BJ (cell line): ENCODE measurements at places on chromosomes 13 and 19.

DNA sequence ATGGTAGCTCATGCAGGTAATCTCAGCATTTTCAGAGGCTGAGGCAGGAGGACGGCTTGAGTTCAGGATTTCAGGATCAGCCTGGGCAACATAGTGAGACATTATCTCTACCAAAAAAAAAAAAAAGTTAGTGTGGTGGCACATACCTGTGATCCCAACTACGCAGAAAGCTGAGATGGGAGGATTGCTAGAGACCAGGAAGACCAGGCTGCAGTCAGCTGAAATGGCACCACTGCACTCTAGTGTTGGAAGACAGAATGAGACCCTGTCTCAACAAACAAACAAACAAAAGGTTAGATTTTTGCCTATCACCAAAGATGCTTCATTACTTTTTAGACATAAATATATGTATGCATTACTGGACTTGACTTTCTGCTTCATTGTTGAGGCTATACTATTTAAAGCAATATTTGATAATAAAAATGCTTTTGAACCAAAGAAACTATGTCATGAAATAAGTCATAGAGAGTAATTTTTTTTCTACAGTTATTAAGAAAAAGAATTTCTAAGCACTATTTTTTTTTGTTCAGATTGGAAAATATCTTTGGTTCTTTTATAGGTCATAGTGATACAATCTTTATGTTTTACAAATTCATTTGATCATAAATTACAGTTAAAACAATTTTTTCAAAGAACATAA is 1180.1 kb upstream of the ATXN8OS start:
- DNase-seq: no peak

- DNase-seq: no peak
Observed at GRCh38 chr13:52394586-52394985, 11.4 kb downstream of the THSD1 start.

DNA sequence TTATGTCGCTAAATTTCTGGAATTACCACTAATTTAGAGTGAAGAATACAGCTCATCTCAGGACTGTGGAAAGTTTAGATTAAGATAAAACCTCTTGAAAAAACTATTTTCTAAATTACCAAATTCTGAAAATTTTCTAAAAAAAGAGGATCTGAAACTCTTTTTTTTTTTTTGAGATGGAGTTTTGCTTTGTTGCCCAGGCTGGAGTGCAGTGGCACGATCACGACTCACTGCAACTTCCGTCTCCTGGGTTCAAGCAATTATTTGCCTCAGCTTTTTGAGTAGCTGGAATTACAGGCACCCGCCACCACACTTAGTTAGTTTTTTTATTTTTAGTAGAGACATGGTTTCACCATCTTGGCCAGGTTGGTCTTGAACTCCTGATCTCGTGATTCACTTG is 16.6 kb upstream of the ZNF253 start:
- DNase-seq: no peak

DNA sequence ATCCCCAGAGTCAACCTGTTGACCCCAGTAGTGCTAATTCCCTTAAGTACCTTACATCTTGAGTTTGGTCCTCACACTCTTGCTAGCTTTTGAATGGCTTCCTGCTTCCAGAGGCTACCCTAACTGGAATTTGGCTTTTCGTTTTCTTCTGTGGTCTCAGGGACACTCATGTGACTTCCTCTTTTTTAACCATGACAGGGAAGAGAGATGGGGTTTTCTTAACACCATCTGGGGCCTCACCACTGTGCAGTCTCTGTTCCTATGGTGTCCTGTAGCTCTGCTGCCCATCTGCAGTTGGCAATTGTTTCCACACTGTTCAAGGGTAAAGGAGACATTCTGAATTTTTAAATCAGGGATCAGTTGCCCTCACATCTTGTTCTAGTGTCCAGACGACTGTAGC is 66.7 kb downstream of the SLC10A2 start:
- DNase-seq: no peak

- no peak for DNase-seq
Observed at GRCh38 chr13:30422054-30422839, at the start of gene UBE2L5. Gene UBE2L5, plus strand, starts transcription at chr13:30422493. Its CDS starts 5,498 bp downstream, at chr13:30427991.

DNA sequence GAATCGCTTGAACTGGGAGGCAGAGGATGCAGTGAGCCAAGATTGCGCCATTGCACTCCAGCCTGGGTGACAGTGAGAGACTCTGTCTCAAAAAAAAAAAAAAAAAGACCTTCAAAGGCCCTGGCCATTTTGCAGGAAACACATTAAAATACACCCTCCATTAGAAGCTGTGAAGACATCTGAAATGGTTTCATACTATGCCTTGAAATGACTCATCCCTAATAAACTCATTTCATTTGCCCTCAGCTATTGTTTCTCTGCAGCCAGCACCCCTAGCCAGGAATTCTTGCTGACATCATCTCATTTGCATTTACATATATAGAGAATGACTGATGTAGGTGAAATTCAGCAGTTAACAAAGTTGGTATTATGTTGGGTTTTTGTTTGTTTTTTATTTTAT is 8.7 kb downstream of the EML2 start:
- DNase-seq: peak; percentile 91

GRCh38 chr13:42328672-42329071 is 56.7 kb downstream of the AKAP11 start:
- DNase-seq: no peak

DNA sequence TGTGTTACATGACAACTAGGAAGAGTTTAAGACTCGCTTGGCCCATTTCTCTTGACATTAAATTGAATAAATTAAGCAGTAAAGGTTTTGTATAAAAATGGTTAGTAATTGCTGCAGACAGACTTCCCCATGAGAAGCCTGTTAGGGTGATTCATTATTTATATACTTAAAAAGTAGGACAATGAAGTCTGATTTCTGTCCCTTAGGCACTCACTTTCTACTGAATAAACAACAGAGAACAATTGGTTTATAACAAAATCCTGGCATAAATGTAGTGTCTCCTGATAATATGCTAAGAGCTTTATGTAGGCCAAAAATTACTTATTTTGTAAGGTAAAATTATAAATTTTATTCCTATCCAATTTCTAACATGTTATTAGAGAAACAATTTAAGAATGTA is 2138.5 kb upstream of the PCDH20 start:
- DNase-seq: no peak

DNA sequence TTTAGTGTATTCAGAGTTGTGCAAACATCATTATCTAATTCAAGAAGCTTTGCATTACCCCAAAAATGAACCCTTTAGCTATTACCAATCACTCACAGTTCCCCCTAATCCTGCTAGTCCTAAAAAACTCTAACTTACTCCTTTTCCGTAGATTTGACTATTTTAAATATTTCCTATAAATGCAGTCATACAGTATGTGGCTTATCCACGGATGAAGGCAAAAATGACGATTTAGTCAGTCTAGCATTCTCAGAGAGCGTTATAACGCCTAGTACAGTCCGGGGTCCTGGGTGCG is 587 bp upstream of the ZNF383 start:
- no peak for DNase-seq

DNA sequence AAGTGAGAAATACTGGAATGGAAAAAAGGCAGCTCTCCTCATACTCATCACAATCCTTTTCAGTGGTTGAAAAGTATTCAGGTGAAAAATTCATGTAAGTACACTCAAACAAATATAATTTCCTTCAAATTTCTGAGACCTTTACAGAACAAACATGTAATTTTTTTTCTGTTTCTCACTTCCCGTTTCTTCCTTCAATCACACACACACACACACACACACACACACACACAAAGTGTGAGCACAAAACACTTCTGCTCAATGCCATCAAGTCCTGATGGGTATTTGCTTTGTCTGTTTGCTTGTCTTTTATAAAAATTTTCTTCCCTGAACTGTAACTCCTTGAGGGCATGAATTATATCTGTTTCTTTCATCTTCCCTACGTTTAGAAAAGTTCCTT is 110.6 kb downstream of the LIG4 start:
- no peak for DNase-seq

DNA sequence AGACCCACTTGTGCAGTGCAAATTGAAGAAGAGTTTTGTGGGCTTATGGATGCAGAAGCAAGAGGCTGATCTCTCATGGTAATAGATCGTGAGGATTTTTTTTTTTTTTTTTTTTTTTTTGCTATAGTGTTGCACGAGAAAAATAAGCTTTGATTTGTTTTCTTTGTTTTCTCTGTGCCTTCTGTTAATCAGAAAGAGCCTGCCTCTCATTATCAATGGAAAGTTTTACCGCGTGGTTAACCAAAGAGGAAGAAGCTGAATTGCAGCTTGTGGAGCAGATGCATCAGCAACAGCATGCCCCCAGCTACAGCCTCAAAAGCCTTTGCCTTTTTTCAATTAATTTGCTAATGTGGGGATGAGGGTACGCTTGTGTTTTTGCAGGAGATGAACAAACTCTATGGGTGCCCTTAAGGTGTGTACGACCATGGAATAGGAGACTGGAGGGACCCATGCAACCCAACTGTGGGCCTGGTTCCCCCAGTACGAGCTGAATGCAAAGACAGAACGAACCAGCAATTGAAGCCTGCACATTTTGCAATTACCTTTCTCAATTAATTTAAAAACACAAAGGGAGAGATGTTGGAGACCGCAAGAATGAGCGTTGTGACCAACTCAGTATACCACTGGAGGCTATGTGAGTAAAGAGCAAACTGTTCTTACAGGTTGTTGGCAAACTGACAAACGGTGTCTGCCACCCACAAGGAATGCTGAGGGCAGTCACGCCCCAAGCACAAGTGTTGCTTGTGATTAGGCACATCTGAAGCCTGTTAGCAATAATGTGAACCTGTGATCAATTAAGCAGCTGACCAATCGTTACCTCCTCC is 58.6 kb upstream of the SPRY2 start:
- DNase-seq: no peak

DNA sequence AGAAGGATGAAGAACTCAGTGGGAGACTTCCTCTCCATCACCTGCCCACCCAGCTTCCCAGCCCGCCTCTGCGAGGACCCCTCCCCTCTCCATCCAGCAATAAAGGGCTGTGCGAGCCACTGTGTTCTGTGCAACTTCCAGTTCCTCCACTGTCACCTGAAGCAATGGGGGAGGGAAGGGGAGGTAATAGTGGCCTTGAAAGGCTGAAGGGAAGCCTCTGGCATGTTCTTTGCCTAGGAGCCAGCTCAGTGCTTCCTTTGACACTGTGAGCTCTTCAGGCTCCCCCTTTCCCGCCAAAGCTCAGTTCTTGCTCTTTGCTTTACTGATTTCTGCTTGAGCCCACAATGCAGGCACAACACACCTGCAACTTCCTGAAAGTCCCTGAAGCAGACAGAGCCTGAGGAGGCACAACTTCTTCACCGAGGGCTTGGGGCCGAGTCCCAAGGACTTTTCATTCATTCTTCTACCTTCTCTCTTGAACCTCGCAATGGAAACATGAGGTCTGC is 73.2 kb upstream of the DOCK9 start:
- no peak for DNase-seq

DNA sequence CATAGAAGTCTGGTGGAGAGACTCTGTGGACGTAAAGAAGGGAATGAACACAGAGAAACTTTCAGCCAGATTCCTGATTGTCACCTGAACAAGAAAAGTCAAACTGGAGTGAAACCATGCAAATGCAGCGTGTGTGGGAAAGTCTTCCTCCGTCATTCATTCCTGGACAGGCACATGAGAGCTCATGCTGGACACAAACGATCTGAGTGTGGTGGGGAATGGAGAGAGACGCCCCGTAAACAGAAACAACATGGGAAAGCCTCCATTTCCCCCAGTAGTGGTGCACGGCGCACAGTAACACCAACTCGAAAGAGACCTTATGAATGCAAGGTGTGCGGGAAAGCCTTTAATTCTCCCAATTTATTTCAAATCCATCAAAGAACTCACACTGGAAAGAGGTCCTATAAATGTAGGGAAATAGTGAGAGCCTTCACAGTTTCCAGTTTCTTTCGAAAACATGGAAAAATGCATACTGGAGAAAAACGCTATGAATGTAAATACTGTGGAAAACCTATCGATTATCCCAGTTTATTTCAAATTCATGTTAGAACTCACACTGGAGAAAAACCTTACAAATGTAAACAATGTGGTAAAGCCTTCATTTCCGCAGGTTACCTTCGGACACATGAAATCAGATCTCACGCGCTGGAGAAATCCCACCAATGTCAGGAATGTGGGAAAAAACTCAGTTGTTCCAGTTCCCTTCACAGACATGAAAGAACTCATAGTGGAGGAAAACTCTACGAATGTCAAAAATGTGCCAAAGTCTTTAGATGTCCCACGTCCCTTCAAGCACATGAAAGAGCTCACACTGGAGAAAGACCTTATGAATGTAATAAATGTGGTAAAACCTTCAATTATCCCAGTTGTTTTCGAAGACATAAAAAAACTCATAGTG is 10.8 kb downstream of the ZNF101 start:
- no peak for DNase-seq

DNA sequence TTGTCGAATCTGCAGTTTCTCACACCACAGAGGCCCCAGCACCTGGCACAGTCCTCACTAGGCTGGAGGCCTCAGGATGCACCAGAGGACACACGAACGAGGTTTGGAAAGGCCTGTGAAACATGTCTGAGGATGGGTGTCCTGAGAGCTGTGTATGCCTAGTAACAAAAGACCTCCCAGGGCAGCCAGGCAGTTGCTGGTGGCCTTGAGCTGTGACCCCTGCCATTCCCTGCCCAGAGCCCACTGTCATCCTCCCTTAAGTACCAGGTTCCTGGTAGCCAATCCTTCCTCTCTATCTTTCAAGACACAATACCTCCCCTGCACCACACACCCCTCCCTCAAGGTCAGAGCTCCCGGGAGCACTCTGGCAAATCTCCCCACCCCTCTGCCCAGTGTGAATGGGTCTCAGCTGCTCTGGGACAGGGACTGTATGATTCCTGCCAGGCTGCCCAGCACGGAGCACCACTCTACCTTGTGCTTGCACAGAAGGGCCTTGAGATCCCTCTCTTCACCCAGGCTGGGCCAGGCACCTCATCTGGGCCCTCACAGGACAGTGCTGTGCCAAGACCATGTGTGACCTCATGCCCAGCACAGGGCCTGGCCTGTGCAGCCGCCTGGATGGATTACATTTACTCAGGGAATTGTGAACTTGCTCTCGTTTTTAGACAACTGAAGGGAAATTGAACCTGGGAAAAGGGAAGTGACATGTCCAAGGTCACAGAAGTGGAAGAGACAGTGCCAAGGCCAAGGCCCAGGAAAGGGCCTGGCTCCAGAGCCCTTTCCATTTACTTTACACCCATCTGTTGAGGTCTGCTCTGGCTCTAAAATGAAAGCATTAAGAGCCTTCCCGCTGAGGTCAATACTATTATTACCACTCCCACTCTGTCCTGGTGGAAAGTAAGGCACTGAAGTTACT is 2.2 kb downstream of the ZNF787 start:
- no peak for DNase-seq

GRCh38 chr13:35690581-35691207 is 214.2 kb upstream of the MAB21L1 start:
- DNase-seq: no peak

DNA sequence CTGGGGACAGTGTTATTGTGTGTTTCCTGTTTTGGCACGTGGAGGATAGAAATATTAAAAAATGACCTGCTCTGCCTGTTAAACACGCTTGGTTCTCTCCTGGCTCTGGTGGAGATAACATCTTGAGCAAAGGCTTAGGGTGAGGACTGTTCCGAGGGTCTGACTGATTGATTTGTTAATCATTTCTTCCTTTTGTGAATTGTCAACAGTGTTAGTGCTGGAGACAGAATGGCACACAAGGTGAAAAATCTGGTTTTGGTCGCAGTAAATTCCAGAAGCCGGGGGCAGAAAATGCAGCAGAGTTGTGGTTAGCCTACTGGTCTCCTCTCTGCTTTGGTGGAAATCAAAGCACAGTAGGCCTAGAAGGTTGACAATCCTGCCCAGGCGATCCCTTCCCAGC is 163.6 kb downstream of the FGF9 start:
- DNase-seq: no peak
